ENCODE measurements at places on chromosomes 12 and 14. TPM values are rescaled to one million over a fixed set of nuclear protein-coding genes. Genes with fewer than 3 reads are reported as not detected.

DNA sequence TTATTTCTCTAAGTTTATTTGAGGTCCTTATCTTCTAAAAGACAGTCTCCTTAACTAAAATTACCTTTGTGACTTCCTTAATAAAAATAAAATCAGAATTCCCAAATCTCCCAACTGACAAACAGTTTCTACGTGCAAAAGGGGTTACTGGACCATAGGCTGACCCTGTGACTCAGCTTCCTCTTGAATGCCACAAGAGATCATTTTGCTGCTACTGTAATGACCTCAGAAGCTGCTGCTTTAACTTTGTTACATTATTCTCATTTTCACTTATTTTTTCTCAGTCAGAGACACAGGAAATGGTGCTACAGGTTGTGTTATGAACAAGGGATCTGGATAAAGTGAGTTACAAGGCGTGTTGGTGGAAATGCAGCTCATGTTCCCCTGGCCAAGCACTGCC, 132.2 kb upstream of the TMTC2 start:
- no peaks in the 10 kb centered on the region for H3K36me3 ChIP-seq
- no peak overlapping the region for H3K27ac ChIP-seq

DNA sequence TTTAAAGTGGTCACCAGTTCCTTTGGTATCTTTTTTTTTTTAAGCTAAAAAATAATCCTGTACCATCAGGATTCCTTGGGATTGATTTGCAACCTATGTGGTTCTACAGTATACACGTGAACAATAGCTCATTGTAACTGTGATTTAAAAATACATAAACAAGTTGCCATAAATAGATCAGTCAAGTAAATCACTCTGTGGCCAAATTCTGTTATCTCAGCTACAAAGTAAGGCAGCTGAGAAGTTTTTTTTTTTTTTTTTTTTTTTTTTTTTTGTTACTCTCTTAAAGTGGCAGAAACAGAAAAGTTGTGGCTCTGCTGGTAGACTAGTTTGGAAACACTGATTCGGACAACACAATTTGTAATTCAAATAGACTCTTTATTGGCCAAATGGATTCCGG, 104.5 kb downstream of the PRICKLE1 start:
- H3K4me3 ChIP-seq = no peak overlapping the region
- H3K36me3 ChIP-seq = no peaks in the 10 kb centered on the region
- no peak for DNase-seq
- H3K4me1 ChIP-seq = no peaks in the 10 kb centered on the region

GRCh38 chr14:32847867-32848266, 90.8 kb upstream of the NPAS3 start:
- H3K27ac ChIP-seq = no peak overlapping the region
- no peak overlapping the region for H3K4me3 ChIP-seq
- no peaks in the 10 kb centered on the region for H3K27me3 ChIP-seq
- 0 out of 2 replicates have a peak, but pooled peaks cover 5% of the 10 kb centered on the region for H3K4me1 ChIP-seq

KRT83 gene
- not detected for polyA plus RNA-seq

DNA sequence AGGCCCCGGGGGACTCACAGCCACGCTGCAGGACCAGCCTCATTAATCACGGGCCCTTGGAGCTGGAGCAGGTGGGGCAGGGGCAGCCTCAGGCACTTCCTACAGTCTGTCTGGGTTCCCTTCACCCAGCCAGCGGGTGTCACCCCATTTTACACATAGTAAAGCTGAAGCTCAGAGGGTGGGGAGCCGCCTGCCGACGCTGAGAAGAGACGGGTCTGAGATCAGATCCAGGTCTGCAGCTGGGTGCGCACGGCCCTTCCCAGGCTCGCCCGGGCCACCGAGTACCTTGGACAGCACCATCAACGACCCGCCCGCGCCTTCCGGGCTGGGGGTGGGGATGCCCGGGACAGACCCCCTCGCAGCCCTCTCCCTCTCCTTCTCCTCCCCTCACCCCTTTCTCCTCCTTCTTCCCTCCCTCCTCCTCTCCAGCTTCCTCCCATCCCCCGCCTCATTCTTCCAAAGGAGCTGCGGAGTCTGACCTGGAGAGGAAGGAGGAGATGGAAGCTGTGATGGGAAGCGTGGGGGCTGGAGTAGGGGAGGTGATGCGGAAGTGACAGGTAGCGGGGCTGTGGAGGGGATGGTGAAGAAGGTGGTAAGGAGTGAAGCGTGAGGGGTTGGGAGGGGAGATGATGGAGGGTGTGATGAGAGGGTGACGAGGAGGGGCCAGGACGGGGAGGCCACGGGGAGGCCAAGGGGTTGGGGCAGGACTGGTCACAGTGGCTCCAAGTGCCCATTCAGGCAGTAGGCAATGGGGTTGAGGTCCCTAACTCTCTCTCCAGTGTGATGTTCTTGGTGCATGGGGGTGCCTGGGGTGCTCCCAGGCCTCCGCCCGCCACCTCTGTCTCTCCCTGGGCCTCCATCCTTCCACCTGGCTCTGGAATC, 8.8 kb downstream of the DTX1 start:
- no peaks in the 10 kb centered on the region for H3K36me3 ChIP-seq
- no peaks in the 10 kb centered on the region for H3K4me1 ChIP-seq
- peak; percentile 63 for DNase-seq
- H3K4me3 ChIP-seq = no peak overlapping the region

MYF6 gene
- polyA plus RNA-seq = not detected

DNA sequence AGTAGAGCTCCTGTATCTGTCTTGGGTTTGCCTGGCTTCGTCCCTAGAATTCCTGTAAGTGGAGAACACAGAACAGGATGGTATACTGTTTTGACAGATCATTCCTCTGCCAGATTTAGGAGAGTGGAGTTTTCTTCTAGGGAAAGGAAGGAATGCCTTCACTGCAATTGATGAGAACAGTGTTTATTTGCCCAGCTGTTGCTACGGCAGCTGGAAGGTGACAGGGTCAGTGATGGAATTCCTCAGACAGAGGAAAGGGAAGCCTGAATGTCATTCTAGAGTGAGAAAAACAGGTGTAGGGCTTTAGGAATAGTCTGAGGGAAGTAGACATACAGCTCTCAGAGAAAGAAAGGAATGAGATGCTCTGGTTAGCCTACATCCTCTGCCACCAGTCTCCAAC, 11.7 kb downstream of the CSRNP2 start:
- H3K4me3 ChIP-seq = no peak overlapping the region
- no peaks in the 10 kb centered on the region for H3K27me3 ChIP-seq
- peaks cover 50% of the 10 kb centered on the region for H3K36me3 ChIP-seq
- H3K27ac ChIP-seq = no peak overlapping the region

EXOC5 gene
- polyA plus RNA-seq = 10.5 TPM

PALS1 gene
- polyA plus RNA-seq = 11.5 TPM

RNASE2 gene
- polyA plus RNA-seq = not detected

Data from SK-N-SH (cell line).